Ammon's horn (tissue), 1 donor: ENCODE measurements at places on chromosomes 12 and 14.
A peak's percentile ranks its signal among the peaks of the same experiment; 100 is the strongest.

DNA sequence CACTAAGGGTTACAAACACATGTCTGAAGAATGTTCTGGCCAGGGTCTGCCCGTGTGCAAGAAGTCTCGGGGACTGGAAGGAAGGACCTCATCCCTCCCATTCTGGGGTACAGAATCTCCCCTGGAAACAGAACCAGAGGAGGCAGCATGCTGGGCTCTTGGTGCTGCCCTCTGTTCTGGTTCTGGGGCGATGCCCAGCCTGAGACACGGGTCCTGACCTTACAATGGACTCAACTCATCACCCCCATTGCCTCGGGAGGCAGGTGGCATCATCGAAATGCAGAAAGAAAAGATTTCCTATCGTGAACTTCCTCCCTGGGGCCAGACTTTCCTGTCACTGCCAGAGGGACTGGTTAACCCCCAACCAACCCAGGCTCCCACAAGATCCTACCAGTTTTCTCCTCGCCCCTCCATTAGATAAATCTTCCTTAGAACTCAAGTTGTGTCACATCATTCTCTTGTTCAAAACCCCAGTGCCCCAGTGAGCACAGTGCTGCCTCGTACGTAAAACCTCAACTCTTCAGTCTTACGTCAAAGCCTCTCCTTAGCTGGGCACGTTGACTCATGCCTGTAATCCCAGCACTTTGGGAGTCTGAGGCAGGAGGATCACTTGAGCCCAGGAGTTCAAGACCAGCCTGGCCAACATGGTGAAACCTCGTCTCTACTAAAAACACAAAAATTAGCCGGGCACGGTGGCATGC lies 52.1 kb downstream of the PSMA6 start:
- no peak for DNase-seq

DNA sequence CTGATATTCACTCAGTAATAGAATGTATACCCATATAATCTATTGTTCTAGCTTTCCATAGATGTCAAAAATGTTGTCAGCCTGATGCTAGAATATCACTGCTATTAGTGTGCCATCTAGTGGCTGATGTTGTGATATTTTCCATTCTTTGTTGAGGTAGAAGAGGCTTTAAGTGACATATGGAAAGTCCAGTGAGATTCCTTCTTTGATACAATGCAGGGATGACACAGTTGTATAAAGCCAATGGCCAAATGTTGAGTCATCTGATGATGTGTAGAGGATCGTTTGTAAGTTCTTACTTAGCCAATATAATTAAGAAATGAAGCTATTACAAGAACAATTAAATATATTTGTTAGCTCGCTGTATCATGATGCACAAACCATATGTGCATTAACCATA lies 58.1 kb upstream of the PCED1B start:
- peak; percentile 74 for DNase-seq

- no peak for DNase-seq
Measured at GRCh38 chr12:116480210-116480810, 78.9 kb upstream of the MAP1LC3B2 start.

DNA sequence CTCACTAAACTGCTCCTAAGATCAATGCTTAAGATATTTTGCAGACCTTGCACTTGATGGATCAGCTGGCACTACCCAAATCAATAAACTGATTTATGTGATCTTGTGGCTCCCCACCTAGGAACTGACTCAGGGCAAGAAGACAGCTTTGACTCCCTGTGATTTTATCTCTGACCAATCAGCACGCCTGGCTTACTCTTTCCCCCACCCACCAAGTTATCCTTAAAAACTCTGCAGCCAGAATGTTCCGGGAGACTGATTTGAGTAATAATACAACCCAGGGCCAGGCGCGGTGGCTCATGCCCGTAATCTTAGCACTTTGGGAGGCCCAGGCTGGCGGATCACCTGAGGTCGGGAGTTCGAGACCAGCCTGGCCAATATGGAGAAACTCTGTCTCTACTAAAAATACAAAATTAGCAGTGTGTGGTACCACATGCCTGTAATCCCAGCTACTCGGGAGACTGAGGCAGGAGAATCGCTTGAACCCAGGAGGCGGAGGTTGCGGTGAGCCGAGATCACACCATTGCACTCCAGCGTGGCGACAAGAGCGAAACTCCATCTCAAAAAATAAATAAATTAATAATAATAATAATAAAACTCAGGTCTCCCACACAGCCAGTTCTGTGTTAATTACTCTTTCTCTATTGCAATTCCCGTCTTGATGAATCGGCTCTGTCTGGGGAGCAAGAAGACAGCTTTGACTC lies 12.0 kb downstream of the MORN3 start:
- DNase-seq = no peak

GRCh38 chr12:3103806-3104205 lies 26.6 kb downstream of the TSPAN9 start:
- DNase-seq = no peak

- no peak for DNase-seq
Measured at GRCh38 chr12:120856980-120857379, 47.2 kb downstream of the SPPL3 start.

DNA sequence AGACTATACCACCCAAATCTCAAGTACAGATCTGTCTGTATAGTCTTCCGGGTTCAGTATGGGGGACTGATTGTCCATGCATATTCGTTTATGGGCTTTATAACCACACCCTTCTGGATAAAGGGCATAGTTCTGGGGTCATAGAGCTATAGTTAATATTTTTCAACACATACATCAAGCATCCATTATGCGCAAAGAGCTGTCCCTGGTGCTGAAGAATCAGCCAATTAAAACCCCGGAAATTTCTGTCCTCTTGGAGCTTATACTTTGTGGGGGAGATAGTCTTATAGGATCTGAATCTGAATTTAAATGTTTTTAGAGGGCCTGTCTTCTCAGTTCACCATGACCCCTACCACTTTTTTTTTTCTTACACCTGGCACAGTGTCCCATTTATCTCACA lies 256.7 kb downstream of the SUDS3 start:
- no peak for DNase-seq

- no peak for DNase-seq
Measured at GRCh38 chr12:71854594-71854993, 15.0 kb downstream of the TBC1D15 start.

DNA sequence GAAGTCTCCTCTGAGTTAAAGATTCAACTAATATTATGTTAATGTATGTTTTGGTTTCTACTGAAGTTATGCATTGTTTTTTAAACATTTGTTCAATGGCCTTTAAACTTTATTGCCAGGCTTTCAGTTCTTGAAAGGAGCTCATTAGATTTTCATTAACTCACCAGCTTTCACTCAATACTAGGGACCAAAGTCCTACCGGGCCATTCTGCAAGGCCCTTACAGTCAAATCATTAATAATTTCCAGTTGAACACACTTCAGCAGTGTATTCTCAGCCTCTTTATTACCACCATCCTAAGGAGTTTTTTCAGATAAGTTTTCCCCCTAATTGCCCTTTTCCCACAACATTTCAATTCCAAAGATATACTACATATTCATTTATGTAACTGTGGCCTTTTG lies 409.2 kb downstream of the DIO2 start:
- DNase-seq = no peak

- no peak for DNase-seq
Measured at GRCh38 chr14:50668826-50669143, 679 bp upstream of the SAV1 start.

GRCh38 chr12:2300886-2301285 lies 248.1 kb downstream of the CACNA1C start:
- DNase-seq = no peak

- no peak for DNase-seq
Measured at GRCh38 chr12:14986449-14986848, 13.6 kb downstream of the PDE6H start.

DNA sequence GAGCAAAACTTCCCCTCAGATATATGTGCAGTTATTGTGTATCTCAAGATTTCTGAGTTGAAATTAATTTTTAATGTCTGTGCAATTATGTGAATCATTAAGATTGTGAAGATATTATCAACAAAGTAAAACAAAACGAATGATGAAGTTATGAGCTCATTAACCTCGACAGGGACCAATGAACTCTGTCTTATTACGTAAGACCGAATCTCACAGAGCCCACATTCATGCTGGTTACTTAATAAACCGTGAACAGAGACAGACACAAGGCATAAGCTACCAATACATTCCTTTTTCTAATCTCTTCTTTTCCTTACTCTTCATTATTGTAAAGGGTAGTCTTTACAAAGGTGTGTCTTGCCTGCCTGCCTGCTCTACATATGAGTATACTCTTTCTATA lies 568.7 kb downstream of the RPS29 start:
- DNase-seq = no peak

DNA sequence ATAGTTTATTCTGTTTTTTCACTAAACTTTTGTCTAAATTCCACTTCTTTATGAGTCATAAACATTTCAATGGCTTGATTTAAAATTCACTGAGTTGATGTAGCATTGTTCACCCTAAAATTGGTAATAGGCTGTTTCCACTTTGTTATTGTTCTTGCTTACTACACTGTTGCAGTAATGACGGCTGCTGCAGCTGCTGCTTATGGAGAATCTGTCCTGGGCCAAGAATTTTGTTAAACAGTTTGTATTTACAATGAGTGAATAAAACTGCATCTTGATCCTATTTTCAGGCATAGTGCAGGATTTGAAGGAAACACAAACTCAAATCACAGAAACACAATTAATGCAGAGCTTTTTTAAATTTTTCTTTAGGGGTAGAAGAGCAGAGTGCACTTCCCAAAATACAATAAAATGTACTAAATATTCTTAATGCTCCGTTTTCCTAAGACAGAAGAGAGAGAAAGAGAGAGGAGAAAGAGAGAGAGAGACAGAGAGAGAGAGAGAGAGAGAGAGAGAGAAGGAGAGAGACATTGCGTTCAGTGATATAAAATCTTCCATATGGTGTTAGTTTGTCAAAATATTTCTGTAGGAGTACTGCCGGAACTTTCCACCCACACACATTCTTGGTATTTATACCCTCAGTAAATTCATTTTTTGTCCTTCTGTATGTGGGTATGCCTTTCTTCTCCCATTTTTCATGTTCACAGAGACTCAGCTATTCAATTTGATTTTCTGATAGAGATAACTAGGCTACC lies 266.4 kb downstream of the LRFN5 start:
- peak; percentile 9 for DNase-seq

DNA sequence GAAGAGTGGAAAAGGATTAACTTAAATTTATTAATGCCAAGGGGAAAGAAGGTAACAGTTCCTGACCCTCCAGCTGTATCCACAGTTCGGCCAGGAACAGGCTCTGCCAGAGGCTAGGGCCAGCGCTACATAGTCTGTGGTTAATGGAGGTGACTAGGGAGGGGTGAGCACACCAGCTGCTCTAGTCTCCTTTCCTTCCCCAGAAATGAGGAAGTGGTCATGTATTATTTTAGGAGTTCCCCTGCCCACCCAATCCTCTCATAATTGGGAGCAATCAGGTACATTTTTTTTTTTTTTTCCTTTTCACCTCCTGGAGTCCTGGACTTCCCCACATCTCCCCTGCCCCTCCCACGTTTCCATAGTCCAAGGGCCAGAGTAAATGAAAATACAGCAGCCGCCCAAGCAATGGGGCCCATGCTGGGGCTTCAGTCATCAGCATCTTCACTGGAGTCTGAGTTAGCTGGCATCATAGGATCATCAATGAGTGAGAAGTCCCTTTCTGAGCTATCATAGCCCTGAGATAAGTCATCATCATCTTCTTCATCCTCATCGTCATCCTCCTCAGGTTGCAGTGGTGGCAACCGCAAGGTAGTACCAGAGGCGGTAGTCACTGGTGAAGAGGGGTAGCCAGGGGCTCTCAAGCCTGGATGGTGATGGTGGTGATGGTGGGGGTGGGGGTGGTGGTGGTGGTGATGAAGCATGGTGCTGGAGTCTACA lies 1.5 kb upstream of the SUPT16H start:
- peak; percentile 14 for DNase-seq

GRCh38 chr14:97850466-97850865 lies 1053.3 kb downstream of the VRK1 start:
- no peak for DNase-seq

- no peak for DNase-seq
Measured at GRCh38 chr12:120290609-120291305, 946 bp downstream of the RNU4-2 start.

DNA sequence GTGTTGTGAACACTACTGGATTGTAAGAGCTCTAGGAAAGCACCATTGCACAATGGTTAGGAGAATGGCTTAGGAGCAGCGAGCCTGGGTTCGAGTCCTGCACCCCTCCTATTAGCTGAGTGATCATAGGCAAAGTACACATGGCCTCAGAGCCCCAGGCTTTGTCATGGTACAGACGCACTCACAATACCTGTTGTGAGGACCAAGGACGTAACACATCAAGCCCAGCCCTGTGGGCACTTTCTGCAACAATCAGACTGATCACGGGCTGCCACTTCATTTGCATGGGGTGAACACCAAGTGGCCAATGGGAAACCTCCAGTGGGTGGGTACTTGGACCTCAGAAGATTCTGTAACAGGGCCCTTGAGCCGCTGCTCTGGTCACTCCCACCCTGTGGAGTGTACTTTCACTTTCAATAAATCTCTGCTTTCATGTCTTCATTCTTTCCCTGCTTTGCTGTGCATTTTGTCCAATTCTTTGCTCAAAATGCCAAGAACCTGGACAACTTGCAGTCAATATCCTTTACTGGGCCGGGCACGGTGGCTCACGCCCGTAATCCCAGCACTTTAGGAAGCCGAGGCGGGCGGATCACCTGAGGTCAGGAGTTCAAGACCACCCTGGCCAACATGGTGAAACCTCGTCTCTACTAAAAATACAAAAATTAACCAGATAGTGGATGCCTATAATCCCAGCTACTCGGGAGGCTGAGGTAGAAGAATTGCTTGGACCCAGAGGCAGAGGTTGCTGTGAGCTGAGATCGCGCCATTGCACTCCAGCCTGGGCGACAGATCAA lies 28.2 kb downstream of the GLRX5 start:
- no peak for DNase-seq

DNA sequence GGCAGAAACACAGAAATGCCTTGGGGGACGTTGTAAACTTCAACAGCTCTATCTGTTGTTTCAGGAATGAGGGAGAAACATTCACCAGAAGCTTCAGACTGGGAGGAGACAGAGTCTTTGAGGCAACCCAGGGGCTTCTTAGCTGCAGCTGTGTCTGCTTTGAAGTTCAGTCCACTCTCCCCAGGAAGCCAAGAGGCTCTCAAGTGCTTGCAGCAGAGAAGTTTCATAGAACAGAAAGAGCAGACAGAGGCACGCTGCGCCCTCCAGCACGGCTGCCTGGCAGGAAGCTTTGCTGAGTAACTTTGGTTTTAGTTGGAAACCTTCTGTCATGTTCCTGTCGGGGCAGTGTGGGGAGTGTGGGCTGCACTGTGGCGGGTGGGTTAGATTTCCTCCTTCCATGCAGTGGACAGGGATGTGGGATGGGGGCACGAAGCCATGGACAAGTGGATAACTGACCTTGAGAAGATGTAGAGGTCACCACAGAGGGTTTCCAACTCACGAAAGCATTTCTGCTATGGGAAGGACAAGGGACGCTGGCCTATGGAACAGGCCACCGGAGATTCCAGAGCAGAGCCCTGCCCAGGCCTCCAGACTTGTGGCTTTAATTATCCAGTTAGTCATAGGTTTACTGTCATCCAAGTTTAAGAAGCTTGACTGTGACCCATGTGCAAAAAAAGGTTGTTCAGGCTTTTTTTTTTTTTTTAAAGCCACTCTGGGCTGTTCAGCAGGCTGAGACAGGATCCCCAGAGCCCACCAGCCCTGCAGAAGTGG lies 107.7 kb downstream of the ARF6 start:
- DNase-seq = peak; percentile 47
